ENCODE measurements at places on chromosomes 12 and 14. TPM values are rescaled to one million over a fixed set of nuclear protein-coding genes. Genes with fewer than 3 reads are reported as not detected.

DNA sequence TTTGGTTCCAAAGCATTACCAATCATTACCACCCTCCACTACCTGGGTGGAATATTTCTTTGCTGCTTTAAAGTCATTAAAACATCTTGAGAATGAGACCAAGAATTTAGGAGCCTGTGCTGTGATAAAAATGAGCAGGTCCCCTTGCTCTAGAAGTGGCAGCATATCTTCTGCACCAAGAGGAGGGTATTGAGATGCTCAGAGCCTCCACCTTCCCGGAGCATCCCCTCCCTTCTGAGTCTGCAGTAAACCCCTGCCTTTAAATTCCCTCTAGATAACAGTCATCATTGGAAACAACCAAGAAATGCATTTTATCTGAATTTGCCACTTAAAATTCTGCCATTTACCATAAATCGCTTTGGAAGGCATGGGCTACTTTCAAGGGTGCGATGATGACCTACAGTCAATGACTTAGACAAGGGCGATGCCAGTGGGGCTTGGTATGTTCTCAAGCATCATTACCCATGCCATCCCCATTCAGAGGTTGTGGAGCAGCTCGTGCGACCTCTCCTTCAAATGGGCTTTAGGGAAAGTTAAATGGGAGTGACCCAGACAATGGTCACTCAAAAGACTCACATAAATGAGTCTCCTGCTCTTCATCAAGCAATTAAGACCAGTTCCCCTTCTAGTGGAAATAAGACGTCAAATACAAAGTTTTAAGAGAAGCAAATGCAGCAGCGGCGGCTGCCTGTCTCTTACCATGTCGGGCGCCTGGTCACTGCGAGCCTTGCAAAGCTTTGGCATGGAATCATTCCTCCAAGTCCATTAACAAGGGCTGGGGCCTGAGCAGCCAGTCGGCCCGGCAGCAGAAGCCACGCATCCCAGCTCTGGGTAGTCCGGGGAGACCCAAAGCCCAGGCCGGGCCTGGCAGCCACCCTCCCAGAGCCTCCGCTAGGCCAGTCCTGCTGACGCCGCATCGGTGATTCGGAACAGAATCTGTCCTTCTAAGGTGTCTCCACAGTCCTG is 334.5 kb downstream of the TMEM121 start:
- no peak for DNase-seq

DNA sequence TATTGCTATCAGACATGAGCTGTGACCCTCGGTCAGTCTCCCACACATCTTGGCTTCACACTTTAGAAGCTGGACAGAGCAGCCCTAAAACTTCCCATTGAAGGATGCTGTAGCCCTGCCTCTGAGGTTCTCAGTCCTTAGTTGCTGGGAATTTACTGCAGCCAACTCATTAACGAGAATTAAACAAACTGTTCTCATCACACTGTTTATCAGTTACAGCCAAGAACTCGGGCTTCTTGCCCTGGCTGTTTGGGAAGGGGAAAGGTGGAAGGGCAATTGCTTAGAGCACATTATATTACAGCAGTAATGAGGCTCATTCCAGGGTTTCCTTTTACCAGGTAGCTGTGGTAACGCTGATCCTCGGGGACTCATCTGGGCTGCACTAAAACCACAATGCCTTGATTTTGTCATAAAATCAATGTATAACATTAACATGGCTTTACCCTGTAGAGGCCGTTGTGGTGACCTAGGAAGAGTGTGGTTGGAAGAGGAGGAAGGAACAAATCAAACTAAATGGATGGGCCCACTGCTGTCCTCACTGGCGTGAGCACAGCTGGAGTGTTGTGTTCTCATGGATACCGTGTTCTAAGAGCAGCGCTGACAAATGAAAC is 87.1 kb downstream of the GPR135 start:
- no peak for DNase-seq

DNA sequence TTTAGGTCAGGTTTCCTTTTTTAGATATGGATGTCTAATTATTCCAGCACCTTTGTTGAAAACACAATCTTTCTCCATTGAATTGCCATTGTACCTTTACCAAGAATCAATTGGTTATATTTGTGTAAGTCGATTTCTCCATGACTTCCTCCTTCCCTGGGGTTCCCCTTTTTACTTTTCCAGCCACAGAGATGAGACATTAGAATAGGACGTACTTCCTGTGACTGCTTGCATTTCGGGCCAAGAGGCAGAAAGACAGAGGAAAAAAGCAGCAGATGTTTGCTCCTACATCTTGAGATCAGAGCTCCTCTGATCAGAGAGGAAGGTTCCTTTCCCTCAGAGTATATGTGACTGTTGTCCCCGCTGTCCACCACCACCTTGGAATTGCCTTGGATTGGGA is 453.7 kb upstream of the RGS6 start:
- DNase-seq = no peak

GRCh38 chr14:40757376-40757950 is 849.2 kb upstream of the LRFN5 start:
- DNase-seq = no peak

- DNase-seq = no peak
Measured at GRCh38 chr14:69366761-69367160, 31.3 kb downstream of the ERH start.

The RPL36AL gene
- polyA plus RNA-seq = 87.9 TPM

The PTPRB gene
- polyA plus RNA-seq = 1.7 TPM

DNA sequence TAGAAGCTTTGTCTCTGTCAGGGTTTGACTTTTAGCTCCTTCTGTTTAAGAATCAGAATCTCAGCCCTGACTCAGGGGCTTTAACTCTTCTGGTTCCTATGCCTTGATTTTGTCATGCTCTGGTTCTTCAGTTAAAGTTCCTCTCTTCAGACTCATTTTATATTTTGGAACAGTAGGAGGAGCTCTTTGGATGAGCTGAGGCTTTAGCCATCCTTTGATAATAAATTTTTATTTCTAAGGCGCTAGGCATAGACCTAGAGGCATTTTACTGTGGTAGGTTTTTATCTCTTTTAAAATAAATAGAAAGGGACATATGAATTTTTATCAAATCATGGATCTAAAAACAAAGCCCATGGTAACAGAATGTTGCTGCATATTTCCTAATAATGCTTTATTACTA is 51.7 kb downstream of the ATP23 start:
- no peak for DNase-seq

The CCND2 gene
- polyA plus RNA-seq = 1.4 TPM

DNA sequence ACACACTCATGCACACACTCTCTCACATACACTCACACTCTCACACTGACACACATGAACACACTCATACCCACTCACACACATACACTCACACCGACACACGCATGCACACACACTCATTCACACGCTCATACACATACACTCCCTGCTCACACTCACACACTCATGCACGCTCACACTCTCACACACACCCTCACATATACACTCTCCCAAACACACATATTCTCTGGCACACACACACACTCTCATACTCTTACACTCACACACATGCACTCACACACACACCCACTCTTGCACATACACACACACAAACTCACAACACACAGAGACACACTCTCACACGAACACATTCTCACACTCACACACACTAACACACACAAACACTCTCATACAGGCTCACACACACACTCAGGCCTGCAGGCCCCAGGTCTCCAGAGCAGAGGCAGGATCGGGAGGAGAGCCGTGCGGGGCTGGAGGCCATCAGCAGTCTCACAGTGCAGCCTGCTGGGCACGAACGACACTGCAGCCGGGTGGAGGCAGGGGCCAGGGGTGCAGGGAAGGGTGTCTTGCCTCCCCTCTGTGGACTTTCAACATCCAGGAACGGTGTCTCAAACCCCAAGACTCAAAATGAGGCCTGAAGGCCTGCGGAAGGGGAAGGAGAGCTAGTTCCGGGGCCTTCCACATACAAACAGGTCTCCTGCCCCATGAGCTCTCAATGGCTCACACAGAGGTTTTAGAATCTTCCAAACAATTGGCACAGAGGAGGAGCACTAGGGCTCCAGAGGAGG is 148.7 kb downstream of the ANO2 start:
- DNase-seq = no peak

The USP44 gene
- 1.2 TPM for polyA plus RNA-seq

The CCDC60 gene
- not detected for polyA plus RNA-seq

- DNase-seq = no peak
Measured at GRCh38 chr14:96092936-96093335, 53.8 kb downstream of the C14orf132 start.

The CPM gene
- 5.8 TPM for polyA plus RNA-seq

DNA sequence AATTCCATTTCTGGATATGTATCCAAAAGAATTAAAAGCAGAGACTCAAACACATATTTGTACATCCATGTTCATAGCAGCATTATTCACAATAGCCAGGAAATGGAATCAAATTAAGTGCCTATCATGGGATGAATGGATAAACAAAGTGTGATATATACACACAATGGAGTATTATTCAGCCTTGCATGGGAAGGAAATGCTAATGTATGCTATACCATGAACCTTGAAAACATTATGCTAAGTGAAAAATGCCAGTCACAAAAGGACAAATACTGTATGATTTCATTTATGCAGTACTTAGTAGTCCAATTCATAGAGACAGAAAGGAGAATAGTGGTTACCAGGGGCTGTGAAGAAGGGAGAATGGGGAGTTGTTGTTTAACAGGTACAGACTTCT is 32.1 kb upstream of the CSRNP2 start:
- DNase-seq = no peak

The KRT80 gene
- polyA plus RNA-seq = 4.2 TPM

DNA sequence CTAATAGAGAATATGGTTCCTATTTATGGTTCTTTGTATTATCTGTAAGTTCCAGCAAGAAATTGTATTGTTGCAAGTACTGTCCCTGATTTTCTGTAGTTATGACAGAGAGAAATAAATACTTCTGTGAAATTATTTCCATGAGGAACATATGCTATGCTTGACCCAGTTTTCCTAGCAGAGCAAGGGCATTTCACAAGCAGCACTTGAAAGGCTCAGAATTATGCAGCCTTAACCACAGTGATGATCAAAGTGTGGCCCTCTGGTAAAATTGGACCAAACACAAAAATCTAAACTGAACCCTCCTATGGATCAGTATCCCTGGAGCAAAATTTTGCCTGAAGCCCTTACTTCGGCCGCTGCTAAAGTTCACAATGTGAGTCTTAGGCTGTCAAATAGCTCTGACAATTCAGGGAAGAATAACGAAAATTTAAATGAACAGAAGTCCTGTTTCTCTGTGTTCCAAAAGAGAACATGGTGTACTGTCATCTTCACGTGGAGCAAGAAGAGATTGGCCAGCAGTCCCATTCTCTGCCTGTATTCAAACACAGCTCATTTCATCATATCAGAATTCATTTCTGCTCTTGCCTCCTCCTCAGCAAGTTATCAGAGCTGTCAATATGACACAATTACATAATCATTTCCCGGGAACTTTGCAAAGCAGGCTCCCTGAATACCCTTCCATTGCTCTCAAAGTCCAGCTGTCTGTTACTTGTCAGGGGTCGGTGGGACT is 471.9 kb downstream of the RPS29 start:
- DNase-seq = no peak

DNA sequence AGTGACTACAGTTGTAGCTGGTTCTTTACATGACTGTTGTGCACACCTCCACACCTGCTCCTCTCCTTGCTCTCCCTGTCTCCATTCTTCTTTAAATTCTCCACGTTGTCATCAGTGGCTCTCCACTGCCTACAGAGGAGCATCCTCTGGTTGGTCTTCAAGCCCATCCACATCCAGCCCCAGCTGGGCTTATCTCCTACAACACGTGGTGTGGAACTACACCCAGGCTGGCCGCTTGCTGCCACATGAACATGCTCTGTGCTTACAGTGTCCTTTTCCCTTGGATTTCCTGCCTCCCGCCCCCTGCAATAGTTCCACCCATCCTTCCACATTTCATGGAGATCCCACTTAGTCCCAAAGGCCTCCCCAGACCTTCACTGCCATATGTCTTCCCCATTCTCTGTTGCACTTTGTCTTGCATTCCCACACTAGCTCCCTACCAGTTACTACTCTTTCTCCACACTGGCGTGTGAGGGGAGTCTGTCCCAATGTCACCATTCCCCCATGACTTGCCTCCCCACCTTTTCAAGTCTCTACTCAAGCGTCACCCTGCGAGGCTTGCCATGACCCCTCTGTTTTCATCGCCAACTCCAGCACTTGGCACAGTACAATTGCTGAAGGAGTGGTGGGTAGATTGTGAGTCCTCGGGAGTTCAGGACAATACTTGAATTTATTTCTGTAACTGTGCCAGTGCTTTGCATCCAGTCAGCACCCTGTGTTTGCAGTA is 9.8 kb upstream of the MCRS1 start:
- no peak for DNase-seq

Data from BJ (cell line).